ENCODE measurements at places on chromosomes 4 and X. TPM values are rescaled to one million over a fixed set of nuclear protein-coding genes. Genes with fewer than 3 reads are reported as not detected.

TMPRSS11D gene
- not detected for total RNA-seq

SOWAHB gene
- 3.0 TPM for total RNA-seq

AMER1 gene
- total RNA-seq = 2.8 TPM

MCUB gene
- total RNA-seq = 18.6 TPM

VCX3B gene
- total RNA-seq = not detected
